ENCODE measurements at places on chromosomes 3 and 15.

DNA sequence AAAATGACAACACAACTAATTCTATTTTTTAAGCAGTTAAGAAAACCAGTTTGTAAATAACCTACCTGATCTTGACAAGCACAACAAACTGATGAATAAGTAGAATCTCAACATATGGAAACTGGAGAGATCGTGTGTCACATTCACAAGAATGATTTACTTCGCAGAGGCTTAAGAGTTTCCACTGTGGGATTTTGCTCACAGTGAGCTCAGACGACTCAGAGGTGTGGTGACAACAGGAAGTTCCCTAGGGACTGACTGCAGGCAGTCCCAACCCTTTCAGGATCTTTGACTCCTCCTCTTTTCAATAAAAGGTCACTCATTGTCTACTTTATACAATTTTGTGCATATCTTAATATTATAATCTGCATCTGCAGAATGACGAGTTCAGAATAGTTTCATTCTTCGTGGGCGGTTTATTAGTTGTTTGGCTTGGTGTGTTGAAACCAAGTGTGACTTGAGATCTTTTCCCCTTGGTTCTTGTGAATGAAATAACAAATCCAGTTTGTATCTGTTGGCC is at the start of gene LIPH:
TSS of gene LIPH (minus strand) at position 231 of the 520 bp plus-strand sequence. CDS start at position 114, 117 bp downstream.
- no peak for DNase-seq

- DNase-seq, result no peak
These were observed 3.4 kb downstream of the TMCC1 start for GRCh38 chr3:129890125-129890524.

DNA sequence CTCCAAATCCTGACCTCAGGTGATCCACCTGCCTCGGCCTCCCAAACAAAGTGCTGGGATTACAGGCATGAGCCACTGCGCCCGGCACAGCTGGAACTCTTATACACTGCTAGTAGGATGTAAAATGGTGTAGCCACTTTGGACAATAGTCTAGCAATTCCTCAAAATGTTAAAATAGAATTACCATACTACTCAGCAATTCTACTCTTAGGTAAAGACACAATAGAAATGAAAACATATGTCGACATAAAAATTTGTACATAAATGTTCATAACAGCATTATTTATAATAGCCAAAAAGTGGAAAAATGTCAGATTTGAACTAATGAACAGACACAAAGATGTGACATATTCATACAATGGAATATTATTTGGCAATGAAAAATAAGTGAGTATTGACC is 33.4 kb downstream of the RAD18 start:
- DNase-seq, result no peak

DNA sequence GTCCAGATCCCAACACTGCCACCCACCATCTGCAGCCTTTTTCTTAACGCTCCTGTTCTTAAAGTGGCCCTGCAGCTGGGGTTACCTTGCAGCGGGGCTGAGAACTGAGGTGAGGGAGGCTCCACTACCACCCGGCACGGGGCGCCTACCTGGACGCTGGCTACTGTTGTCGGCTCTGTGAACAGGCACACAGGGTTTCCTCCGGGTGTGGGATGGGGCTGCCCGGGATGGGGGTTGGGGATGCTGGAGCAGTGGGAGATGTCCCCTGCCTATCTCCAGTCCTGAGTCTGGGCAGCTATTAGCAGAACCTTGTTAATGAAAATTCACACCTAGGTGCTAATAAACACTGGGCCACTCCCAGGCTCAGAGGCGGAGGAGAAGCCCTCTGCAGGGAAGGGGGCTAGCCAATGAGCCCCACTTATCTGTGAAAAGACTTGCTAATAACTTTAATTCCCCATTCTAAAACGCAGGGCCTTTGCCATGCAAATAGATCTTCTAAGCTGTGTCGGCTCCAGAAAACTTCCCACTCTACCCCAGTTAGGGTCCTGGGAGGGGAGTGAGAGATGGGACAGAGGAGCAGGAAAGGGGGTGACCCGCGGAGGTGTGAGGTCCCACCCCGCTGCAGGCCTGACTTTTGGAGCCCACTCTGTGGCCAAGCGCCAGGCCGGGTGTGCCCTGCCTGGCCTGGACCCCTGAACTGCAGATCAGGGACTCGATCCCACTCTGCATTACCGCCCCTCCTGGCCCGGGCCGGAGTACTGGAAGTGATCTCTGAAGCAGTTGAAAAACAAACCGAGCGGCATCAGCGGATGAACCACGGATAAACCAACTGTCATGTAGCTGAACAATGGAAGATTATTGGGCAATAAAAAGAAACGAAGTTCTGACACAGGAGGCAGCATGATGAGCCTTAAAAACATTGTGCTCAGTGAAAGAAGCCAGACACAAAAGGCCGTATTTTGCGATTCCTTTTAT is 3.1 kb downstream of the MESP1 start:
- no peak for DNase-seq

GRCh38 chr15:35540021-35540420 is 5.9 kb downstream of the DPH6 start:
- DNase-seq, result no peak

DNA sequence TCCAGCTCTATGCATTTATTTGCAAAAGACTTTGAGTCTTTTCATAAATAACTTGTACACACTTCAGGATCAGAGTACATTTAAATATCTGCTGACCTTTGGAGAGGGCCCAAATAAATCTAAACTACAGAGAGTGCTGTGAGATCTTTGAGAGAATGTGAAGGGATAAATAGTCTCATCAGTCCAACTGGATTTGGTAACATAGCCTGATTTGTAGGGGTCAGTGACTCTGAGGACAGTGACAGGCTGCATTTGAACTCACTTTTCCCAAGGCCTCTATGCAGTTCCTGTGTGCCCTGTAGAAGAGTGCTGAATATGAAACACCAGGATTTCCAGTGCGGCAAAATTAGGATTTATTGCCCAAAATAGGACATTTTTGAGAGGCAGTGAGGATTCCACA is 136.2 kb downstream of the ZPLD1 start:
- DNase-seq, result no peak

- DNase-seq, result no peak
These were observed 252.4 kb upstream of the HES1 start for GRCh38 chr3:193883551-193883950.

All from activated CD4-positive, alpha-beta T cell treated with anti-CD3 and anti-CD28 coated beads for 1 hour (primary cell).